ENCODE measurements at places on chromosomes 12 and 14.

DNA sequence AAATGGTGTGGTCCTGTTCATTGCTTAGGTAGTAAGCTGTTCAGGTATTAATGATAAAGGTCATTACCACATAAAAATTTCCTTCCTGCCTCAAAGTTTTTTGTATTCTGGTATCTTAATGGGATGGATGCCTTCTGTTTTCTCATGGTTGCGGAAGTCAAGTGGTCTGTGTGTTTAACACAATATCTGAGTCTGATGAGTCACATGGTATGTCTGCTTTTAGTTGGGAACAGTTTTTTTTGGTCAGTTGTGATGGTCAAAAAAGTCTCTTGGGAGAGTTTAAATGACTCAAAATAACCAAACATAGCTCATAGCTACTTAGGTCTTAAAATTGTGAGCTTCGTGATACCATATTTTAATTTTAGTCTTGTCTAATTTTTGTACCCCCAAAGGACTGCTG, 40.7 kb downstream of the STK38L start:
- DNase-seq: no peak

GRCh38 chr12:2265461-2266167, 212.8 kb downstream of the CACNA1C start:
- DNase-seq: no peak

- DNase-seq: no peak
Observed at GRCh38 chr14:59997449-59997848, 77.5 kb downstream of the LRRC9 start.

DNA sequence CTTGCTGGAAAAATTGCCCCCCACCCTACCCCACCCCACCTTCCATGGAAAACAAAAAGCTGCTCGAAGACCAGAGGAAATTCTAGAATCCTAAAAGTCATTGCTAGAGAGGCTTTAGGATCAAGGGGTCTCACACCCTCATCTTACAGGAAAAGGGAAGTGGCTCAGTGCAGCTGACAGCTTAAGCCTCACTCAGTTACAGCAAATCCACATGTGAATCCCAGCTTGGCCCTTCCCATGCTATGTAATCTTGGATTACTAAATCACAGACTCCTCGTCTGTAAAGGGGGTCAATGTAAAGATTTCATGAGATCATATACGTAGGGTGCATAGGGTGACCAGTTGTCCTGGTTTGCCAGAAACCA, 25.9 kb downstream of the CMKLR1 start:
- peak; percentile 83 for DNase-seq

GRCh38 chr12:1839464-1839863, 19.1 kb downstream of the LRTM2 start:
- DNase-seq: no peak

DNA sequence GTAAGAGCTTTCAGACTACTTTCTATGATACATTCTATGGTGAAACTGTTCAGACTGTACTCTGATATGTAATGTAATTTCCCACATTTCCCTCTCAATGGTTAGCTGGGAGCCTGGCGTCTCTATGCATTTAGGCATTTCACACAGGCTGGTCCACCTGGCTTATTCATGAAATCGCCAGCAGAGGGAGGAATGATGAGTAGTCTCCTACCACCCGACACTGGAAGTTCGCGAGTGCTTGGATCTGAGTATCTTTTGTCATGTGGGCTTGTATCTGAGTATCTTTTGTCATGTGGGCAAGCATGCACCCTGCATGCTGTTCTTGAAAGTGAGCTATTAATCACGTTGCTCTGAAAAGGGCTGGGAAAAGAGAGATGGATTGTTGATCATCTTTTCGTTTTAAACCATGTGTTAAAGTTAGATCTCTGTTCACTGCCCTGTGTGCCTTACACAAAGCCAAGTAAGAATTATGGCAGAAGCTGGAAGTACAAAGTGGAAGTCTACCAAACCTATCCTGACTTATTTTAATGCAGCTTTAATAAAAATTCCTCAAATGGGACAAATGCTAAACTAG, 235.0 kb downstream of the ATP23 start:
- DNase-seq: peak; percentile 23

DNA sequence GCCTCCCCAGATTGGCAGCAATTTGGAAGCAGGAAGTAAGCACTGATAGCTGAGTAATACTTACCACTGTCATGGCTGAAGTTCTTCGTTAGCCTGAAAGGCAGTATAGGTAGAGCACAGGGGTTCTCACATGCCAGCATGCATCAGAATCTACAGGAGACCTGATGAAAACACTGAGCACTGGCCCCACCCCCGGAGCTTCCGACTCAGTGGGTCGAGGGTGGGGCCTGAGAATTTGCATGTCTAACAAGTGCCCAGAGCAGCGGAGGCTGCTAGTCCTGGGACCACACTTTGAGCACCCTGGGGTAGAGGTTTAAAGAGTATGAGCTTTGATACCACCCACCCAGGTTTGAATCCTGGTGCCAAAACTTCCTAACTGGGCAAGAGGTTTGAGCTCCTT, 89.6 kb downstream of the FBXW8 start:
- DNase-seq: no peak

DNA sequence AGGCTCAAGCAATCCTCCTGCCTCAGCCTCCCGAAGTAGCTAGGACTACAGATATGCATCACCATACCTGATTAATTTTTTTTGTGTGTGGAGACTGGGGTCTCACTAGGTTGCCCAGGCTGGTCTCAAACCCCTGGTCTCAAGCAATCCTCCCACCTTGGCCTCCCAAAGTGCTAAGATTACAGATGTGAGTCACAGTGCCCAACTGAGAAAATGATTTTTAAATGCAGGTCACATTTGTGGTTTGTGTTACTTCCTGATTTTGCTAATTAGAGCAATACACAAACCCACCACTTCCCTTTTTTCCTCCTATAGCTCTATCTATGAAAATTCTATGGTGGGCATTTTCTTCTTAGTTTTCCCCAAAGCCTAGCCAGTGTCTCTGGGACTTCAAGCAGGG, 45.5 kb upstream of the TMEM263 start:
- peak; percentile 76 for DNase-seq

DNA sequence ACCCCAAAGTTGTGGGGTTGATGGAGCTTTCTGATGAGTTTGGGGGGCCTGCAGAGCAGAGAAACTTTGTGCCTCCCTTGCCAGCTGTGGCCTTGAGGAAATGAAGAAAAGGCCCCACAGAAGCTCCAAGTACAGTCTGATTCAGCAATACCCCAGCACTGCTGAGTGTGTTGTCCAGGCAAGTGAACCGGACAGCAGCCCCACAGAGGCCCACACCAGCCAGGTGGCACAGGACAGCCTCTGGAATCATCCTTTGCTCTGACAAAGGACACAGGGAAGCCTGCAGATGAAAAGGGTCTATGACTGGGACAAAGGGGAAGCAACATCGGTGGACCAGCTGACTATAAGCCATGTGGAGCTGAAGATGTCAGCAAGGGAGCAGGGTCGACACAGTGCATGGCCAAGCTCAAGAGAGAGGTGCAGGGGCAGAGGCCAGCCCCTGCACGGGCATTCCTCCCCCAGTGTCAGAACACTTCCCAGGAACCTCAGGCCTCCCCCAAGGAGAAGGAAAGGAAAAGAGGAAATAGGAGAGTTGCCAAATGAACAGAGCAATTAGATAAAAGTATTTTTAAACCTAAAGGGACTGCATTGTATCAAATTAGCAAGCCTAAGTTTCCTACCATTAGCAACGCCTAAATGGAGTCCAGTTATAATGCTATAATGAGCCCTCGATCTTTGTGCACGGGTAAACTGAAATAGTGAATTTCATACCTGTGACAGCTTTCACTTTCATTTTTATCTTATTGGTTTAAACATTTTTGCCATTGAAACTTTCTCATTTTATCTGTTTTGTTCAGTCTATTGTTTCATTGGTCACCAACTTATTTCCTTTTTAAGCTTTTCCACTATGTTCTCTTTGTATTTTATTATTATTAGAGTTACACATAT, 46.3 kb upstream of the PTGDR start:
- no peak for DNase-seq

- DNase-seq: no peak
Observed at GRCh38 chr12:51960488-51960887, 9.0 kb downstream of the ACVR1B start.

DNA sequence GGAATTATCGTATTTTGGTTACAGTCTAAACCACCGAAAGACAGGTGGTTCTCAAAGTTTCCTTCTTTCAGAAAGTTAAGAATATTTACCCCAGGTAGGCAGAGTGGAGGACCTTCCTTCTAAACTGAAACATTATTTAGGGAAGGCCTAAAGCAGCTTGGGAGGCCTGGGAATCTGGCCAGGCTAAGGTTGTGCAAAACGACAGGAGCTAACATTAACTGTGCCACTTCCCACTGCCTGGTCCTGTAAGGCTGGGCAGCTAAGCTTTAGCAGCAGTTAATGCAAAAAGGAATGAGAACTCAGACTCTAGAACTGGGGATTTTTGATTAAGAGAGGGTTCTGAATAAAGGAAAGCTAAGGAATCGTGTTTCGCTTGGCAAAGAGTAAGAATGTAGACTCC, 82.6 kb downstream of the SLCO1A2 start:
- no peak for DNase-seq

DNA sequence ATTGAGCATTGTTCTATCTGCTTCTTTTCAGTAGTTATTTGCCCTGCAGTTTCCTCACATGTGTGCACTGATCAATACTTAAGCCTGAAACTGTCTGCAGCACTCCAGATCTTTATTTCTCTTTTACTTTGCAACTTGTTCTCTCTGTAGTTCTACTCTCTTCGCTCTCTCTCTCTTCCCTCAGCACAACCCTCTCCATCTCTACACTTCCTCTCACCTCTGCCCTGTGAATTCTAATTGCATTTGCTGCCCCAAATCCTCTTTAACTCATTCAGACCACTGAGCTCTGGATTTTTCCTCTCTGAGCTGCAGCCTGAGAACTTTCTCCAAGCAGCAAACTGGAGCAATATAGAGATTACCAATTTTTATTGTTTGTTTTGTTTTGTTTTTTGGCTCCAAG, 1035.5 kb downstream of the FSCB start:
- DNase-seq: no peak

- DNase-seq: no peak
Observed at GRCh38 chr12:1584326-1584725, 10.1 kb downstream of the FBXL14 start.

DNA sequence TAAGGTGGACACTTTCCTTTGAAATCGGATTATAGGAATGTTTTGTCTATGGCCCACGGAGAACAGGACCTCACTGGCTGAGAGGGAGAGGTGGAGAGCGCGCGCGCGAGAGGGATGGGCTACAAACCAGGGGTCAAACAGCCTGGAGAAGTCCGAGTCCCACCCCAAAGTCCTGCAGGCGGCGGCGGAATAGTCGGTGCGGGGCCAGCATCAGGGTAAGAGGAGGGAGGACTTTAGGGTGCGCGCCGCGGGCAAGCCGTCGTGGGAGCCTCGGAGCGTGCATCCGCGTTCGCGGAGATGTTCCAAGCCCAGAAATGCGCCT, 3.3 kb upstream of the HOXC8 start:
- DNase-seq: no peak

DNA sequence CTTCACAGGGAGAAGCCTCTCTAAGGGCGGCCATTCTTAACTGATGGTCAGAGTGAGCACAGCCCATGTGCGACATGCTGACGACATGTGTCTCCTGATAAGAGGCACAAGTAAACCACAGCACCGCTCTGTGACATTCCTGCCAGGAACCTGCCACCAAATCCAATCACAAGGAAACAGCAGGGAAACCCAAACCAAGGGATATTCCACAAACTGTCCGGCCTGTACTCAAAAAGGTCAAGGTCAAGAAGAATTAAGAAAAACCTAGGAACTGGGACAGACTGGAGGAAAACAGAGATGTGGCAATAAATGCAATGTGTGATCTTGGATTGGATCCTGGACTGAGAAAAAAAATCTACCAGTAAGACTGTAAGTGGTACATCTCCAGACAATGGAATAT, 91.9 kb downstream of the SYNE3 start:
- no peak for DNase-seq

DNA sequence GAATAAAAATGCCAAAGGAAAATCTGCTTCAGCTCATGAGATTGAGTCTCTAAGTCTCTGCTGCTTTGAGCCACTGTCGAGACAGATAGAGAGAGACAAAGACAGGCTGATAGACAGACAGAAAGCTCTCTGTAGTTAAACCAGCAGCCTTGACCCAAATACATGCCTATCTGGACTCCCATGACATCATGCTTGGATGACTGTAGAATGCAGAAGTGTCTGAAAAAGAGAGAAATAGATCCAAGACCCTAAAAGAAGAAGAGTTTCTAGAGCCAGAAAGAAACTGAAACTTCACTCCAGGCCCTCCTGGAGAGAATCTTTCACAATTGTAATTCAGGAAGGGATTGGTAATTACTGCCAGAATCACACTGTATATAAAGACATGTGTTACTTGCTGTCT, 122.6 kb upstream of the PLXNC1 start:
- peak; percentile 29 for DNase-seq

DNA sequence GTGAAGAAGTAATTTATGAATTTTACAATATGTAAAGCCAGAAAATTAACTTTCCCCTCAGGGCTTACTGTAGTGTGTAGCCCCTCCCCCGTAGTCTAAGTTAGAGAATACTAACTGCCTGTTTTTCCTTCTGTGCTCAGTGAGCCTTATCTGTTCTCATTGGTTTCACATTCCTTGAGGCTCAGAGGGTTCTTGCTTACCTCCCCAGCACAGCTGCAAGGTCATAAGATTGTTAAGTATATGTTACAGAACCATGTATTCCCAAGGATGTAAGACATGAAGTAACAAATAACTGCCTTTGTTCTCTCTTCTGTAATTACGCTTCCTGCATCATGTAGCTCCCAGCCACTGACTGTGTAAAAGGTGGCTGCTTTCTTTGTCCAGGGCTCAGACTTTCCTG, 1351.1 kb downstream of the TMEM121 start:
- DNase-seq: no peak

DNA sequence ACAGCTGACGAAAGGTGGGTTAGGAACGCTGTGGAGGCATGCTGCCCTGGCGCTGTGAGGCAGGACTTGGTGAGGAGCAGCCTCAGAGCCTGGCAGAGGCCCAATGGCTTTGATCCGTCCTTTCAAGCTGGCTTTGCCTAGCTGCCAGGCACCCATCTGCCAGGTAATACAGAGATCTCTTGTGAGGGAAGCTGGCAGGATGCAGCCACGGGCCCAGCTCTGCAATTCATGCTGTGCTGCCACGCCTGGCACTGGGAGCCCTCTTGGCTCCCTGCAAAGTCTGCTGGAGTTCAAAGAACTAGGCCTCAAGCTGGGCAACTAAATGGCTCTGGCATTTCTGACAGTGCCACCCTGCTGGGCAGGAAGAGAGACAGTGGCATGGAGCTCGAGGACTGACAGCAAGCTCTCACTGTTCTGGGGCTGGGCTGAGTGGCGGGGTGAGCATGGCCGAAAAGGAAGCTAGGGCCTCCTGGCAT, 18.7 kb downstream of the IQSEC3 start:
- no peak for DNase-seq

DNA sequence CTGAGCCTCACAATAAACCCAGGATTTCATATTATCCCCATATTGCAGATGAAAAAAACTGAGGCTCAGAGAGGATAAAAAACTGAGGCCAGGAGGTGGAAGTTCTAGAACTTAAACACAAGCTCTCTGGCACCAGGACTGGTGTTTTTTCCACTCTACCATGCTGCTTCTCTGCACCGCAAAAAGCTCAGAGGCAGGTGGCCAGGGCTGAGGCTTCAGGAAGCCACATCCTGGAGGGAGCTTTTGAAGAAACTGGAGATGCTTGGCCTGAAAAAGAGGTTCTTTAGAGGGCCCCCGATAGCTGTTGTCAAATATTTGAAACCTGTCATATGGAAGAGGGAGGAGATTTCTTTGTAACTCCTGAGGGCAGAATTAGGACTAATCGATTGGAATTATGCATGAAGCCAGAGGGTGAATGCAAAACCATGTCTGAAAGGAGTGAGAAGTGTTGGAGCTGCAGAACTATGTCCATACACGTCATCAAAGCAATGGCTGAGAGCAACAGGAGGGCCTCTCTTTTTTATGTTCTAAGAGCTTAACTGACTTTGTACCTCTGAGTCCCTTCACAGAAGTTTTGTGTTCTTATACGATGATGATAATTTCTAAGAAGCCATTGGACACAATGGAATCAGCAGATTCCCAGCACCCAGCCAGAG, 448.6 kb downstream of the FUT8 start:
- no peak for DNase-seq

Data from inflammatory macrophage (primary cell).